ENCODE measurements at places on chromosomes 1 and 21.

GRCh38 chr1:83500531-83500930, 498.4 kb downstream of the TTLL7 start:
- DNase-seq, result no peak

DNA sequence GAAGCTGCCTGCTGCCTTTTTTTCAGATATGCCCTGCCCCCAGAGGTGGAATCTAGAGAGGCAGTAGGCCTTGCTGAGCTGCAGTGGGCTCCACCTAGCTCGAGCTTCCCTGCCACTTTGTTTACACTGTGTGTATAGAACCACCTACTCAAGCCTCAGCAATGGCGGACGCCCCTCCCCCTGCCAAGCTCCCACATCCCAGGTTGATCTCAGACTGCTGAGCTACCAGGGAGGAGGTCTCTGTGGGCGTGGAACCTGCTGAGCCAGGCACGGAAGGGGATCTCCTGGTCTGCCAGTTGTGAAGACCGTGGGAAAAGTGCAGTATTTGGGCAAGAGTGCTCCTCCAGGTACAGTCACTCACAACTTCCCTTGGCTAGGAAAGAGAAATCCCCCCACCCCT, 65.1 kb downstream of the MSH4 start:
- no peak for DNase-seq

DNA sequence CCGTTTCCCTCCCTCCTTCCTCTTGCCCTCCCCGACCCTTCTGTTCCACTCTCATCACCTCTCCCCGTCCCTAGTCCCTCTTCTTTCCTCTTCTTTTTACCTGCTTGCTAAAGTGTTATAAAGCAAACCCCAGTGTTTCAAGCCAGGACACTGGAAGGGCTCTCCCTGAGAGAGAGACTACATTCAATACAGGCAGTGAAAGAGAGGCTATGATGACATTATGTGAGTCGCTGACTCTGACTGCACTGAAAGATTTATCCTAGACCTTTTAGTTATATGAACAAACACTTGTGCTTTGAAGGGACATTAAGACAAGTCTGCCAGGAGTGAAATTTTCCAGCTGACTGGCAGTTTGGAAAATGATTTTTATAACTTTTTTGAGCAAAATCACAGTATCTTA, 155.7 kb downstream of the S1PR1 start:
- no peak for DNase-seq

DNA sequence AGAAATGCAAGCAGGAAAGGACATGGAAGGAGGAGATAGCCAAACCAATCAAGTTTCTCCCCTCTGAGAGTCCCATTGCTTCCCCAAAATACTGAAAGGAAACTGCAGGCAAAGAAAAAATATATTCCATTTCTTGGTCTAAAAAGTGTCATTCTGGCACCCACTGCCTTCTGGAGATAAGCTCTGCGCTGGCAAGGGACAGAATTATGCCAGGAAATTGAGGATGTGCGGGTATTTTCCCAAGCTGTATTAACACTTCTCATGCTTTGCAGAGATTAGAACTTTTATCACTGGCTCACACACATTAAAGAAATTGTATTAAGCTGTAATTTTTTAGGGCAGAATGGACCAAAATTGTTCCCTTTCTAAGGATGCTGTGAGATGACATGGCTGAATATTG, 381.2 kb upstream of the DUSP10 start:
- no peak for DNase-seq

DNA sequence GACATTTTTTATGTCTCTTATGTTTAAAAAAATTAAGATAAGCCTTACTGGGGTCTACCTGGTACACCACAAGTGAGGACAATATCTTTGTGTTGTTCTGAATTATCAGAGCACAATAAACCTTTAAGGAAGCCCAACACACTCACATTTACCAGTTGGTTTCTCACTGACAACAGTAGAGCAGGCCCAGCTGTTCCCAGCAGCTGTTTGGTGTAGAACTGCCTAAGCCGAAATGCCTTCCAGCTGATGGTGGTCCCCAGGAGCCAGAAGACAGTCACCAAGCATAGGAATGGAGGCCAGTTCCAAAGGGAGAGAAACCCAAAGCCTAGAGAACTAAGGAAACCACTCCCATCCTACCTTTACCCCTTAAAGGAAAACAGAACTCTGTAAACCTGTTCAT, 428.6 kb upstream of the CAMK1G start:
- DNase-seq, result no peak

GRCh38 chr1:61353797-61354406, 271.5 kb downstream of the NFIA start:
- no peak for DNase-seq

GRCh38 chr1:23417570-23417969, 7.0 kb downstream of the TCEA3 start:
- no peak for DNase-seq

DNA sequence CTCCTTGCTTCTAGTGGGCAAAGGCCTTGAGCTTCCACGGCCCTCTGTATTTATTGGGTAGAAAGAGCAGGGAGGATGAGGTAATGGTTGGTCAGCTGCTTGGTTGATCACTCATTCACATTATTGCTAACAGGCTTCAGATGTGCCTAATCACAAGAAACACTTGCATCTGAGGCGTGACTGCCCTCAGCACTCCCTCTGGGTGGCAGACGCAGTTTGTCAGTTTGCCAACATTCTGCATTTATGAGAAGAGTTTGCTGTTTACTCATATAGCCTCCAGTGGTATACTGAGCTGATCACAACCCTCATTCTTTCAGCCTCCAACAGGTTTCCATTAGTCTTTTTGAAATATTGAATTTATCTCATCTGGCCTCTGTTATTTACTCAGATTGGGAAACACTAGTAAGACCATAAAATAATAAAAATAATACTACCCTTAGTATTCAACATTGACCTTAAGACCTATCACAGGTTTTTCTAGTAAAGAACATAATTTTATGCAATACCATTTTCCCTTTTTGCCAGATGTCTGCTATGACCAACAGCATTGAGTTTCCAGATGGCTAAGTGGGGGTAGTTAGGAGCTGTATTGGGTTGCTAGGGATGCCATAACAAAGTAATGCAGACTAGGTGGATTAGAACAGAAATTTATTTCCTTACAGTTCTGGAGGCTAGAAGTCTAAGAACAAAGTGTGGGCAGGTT, 53.3 kb downstream of the PTGFR start:
- DNase-seq, result peak; percentile 5

GRCh38 chr21:38165466-38166172, 91.2 kb upstream of the KCNJ15 start:
- no peak for DNase-seq

- DNase-seq, result no peak
These were observed 2.7 kb downstream of the KHDC4 start for GRCh38 chr1:155931332-155932038.

GRCh38 chr21:26394341-26394740, 178.7 kb downstream of the CYYR1 start:
- DNase-seq, result no peak

DNA sequence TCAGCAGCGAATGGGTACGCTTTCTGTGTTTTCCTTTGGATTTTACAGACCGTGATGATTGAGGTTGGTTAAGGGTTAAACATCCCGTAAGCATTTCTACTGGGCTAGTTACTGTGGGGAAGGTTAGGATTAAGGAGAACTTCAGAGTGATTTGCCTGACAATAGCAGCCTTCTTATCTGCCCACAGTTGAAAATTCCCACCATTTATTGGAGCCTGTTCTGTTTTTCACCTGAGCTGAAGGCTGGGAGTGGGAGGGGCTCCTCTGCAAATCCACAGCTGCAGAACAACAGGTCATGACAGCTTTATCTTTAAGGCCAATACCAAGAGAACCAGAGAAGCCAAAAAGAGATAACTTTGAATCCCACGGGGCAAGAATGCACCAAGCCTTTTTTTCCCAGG, 168.6 kb downstream of the KAZN start:
- no peak for DNase-seq

GRCh38 chr21:39265603-39266002, 47.8 kb downstream of the BRWD1 start:
- DNase-seq, result no peak
